ENCODE measurements at places on chromosomes 6 and 20.

- no peak for DNase-seq
Observed at GRCh38 chr20:46779831-46780230, 70.4 kb downstream of the SLC2A10 start.

- DNase-seq = peak; percentile 72
Observed at GRCh38 chr6:111487661-111488060, 4.6 kb upstream of the REV3L start.

DNA sequence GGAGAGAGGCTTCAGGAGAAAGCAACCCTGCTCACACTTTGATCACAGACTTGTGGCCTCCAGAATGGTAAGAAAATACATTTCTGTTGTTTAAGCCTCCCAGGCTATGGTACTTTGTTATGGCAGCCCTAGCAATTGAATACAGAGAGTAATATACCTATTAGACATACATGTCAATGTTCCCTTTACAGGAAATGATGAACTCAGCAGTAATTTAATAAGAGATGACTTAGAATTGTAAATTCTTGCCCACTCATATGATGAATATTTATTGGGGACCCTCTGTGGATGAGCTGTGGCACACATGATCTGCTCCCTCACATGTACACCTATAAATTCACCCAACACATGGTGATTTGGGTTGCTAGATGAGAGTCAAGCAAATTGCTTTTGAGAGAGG, 20.4 kb upstream of the FOXA2 start:
- DNase-seq = no peak

GRCh38 chr6:105982761-105983540, 103.2 kb upstream of the PRDM1 start:
- DNase-seq = no peak

DNA sequence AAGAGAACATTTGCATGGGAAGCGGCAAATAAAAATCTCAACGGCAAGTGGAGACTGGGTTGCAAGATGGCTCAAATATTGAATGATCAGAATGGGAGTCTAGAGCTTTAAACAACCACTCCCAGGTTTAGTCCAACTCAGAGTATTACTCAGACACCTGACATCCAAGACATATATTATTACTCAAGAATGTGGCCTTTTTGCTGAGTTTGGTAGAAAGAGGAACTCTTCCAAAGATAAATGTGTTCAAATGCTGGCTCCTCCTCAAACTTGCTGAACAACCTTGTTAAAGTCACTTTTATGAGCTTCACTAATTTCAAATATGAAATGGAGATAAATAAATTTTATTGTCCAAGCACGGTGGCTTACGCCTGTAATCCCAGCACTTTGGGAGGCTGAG, 77.8 kb downstream of the ESR1 start:
- DNase-seq = no peak

DNA sequence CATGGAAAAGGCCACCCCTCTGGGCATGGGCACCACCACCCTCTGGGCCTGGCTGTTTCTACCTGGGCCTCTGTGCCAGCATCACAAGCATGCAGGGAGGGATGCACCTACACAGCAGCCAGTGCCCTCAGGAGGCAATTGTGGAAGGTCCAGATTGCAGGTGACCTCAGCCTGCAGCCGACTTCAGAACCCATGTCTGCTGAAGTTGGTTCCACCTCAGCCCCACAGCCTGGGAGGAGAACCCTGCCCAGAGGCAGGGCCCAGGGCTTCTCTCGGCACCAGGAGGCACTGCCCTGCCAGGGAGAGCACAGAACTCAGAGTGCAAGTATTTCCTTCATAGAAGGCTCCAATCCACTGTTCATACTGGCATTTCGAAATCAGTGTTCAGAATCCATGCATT, 149.8 kb downstream of the TTLL2 start:
- no peak for DNase-seq

DNA sequence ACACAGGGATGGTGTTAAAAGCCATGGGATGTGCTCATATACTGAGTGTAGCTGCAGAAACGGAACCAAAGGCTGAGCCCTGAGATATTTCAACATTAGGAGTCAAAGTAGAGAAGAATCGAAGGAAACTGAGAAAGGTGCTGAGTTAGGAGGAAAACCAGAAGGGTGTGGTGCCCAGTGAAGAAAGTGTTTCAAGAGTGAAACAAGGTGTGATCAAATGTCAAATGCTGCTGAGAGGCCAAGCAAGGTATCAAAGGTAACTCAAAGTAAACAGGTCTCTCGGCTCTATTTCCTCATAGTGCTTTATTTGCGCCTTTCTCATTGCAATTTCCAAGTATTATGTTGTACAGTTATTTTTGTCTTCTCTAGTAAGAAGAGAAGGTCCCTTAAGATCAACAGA, 94.1 kb downstream of the PRDM1 start:
- peak; percentile 50 for DNase-seq

DNA sequence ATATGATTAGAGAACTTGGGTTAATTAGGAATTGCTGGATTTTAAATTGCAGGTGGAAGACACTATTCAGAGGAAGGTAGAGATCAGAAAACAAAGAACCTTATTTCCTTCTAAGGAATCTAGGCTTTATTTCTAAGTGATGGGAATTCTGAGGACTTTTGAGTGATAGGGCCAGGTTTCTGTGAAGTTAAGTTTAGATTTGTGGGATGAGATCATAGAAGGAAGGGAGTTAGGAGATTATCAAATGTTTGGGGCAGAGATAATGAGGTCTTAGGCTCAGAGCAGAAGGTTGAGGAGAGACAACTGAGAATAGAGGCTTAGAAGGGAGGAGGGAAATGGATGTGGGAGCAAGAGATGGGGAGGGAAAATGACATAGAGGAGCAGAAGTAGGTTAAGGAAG, 109.7 kb upstream of the MMS22L start:
- DNase-seq = no peak

- DNase-seq = no peak
Observed at GRCh38 chr6:18961566-18961965, 574.4 kb downstream of the RNF144B start.

Data from CD4-positive, alpha-beta T cell treated with Interleukin-2 at 100 ng/mL for 4 hours (primary cell).